ENCODE measurements at places on chromosomes 13 and 19.

DNA sequence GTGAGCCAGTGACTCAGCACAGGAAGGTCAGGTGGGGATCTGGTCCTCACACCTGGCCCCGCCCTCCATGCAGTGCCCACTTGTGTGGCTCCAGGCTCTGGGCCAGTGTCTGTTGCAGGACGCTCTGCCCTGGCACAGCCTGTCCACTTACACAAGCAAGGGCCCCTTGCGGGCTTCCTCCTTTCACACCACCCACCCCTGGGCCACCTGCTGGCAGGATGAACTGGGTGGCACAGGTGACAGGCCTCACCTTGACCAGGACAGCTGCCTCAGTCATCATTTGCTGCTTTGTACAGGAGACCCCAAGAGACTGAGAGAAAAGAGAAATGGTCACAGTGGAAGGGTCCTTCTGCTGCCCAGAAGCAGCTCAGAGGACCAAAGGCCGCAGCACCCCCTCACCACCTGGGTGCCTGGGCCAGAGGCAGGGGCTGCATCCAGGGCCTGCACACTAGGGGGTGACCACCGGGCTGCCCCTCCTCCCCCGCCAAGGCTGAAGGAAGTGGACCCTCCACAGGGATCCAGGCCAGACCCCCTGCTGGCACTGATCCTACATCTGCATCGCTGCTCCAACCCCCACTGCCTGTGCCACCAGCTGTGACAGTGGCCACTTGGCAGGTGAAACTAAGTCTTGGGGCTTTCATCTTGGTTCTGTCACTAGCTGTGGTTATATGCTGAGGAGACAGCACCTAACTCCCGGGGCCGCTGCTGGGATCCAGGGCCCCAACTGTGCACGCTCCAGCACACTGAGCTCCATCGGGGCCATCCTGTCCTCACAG lies 110.3 kb downstream of the TUBA3C start:
- no peak for DNase-seq

- DNase-seq, result no peak
These were observed 3.0 kb downstream of the POU4F1 start for GRCh38 chr13:78600280-78600883.

GRCh38 chr13:103101901-103102300 lies 35.7 kb upstream of the SLC10A2 start:
- DNase-seq, result no peak

GRCh38 chr19:57803594-57804325 lies 11.0 kb downstream of the ZNF552 start:
- DNase-seq, result no peak

- DNase-seq, result no peak
These were observed 46.0 kb downstream of the MICU2 start for GRCh38 chr13:21557995-21558394.

DNA sequence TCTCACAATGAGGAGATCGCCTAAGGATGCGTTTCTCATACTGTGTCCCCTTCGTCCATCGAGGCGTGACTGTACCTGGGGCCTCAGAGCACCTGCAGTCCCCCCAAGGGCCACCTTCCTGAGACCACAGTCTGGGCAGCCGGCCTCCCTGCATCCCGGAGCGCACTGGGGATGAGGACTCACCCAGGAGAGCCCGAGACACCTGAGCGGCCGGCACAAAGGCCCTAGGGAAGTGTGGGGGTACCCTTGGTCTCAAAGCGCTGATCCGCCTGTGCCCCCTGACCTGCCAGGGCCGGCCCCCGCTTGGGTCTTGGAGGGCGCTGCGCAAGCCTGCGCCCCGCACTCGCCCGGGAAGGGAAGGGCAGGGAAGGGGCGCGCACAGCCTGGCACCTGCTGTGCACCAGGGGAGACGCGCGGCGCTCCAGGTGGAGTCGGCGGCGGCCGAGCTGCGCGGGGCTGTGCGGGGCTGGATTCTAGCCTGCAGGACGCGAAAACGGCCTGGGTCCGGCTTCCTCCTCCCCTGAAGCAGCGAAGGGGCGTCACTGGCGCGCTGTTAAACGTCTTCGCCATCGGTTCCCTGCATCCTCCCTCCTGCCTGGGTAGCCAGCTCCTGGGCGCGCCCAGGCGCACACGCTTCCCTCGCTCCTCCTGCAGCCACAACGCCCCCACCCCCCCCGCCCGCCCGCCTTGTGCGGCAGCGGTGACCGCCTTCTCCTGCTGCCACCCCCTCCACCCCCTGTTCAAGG lies 13.6 kb upstream of the USP29 start:
- no peak for DNase-seq

DNA sequence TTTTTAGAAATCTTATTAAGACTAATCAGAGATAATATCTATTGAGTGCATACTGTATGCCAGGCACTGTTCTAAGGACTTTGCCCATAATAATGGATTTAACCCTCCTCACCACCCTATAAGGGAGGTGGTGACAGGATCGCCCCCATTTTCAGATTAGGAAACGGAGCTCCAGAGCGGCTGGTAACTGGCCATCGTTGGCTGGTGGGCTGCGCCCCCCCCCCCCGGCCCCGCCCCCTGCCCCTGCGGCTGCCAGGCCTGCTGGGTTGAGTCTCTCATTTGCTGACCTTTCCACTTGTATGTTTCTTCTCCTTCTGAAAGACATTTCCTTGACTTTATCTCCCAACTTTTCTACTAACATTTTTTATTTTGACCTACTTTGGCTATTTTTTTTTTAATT lies 8.5 kb downstream of the ARHGEF7 start:
- DNase-seq, result no peak

DNA sequence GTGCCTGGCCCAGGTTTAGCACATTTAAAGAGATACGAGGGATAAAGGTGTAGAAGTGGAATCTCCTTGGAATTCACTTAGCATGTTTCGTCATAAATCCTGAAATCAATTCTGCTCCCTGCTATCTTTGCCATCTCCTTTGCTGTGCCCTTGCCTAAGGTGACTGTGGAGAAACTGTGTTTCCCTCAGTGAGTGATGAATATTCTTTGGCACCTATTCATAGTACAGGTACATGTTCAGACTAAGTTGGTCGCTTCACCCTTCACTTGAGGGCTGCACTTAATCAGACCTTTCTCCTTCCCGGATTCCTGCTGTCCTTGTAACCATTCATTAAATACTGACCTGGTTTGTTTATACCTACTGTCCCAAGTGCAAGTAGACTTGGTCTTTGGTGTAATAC lies 17.8 kb downstream of the PCCA start:
- DNase-seq, result no peak

GRCh38 chr13:35164324-35164932 lies 222.4 kb downstream of the NBEA start:
- no peak for DNase-seq

- no peak for DNase-seq
These were observed 51.7 kb downstream of the TNFSF11 start for GRCh38 chr13:42625611-42626010.

GRCh38 chr19:7845390-7846154 lies 15.6 kb downstream of the EVI5L start:
- DNase-seq, result no peak

DNA sequence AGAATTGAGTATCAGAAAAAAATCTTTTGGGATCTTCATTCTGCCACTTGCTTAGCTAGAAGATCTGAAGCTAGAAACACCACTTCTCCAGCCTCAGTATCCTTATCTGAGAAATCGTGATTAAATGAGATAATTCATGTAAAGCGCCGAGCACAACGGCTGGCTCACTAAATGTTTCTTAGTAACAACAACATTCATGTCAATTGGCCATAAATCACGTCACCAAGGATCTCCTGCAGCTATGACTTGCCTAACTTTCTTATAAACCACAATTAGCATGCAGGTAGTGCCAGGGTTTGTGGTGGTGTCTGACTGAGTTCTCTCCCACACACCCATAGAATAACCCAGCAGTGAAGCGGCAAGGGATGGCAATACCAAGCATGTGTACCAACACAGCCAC lies 501.3 kb downstream of the EFNB2 start:
- DNase-seq, result no peak

GRCh38 chr13:32079587-32079986 lies 48.0 kb downstream of the FRY start:
- no peak for DNase-seq

- DNase-seq, result no peak
These were observed 5.7 kb downstream of the DCAF15 start for GRCh38 chr19:13958043-13958442.

- no peak for DNase-seq
These were observed 166.0 kb upstream of the UBL3 start for GRCh38 chr13:30016398-30016797.

DNA sequence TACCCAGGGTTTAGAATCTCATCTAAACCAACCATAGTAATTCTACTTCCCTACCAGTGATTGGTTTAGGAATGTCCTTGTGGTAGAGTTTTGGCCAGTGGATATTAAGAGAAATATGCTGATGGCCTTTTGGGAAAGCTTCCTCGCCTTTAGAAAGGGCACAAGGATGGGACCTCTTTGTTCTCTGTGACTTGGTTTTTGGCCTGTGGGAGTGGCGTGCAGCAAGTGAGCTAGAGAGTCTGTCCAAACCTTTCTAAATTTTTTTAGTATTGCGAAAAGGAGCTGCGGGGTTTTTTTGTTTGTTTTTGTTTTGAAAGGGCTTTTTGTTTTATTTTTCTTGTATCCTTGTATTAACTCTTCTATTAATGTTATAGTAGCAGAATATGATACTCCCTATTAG lies 20.6 kb downstream of the USPL1 start:
- DNase-seq, result no peak

DNA sequence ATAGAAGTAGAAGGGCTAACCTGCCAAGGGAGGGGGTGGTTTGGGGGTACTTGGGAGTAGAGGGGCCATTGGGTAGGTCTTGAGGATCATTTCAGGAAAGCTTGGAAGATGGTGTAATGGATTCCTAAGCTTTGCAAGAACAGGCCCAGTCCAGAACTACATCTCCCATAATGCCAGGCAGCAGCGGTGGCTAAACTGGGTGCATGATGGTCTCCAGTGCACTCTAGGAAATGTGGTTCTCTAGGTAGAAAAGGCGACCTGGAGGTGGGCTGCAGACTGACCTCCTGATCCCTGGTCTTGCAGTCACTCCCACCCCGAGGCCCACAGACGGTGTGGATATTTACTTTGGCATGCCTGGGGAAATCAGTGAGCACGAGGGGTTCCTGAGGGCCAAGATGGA lies 3.8 kb downstream of the APLP1 start:
- DNase-seq, result no peak

- DNase-seq, result no peak
These were observed 1.1 kb downstream of the LSM14A start for GRCh38 chr19:34173193-34173956.

DNA sequence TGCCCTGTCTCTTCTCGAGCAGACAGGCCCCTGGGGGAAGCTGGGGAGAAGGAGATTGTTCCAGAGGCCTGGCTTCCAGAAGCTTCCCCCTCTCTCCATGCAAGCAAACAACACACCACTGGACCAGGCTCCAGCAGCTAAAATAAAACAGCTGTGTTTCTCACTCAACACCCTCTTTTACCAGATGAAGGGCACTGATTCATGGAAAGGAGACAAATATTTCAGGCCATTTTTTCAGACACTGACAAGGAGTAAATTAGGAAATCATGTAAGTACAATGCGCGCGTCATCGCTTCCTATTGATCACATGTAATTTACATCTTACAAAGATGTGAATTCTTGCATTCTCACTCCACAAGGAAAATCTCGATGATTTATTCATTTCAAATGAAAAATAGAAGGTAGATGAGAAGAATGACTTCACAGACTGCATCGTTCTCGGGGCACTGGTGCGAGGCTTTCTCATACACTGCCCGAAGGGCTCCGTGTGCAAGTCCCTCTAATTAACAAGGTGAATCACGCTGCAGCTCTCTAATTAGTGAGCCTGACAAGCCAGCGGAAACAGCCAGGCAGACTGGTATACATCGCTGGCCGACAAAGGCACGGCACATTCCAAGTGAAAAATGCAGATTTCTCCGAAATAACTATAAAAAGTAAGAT lies 153.6 kb downstream of the KCTD15 start:
- no peak for DNase-seq

GRCh38 chr13:112850273-112850672 lies 118.7 kb upstream of the MCF2L start:
- DNase-seq, result no peak

DNA sequence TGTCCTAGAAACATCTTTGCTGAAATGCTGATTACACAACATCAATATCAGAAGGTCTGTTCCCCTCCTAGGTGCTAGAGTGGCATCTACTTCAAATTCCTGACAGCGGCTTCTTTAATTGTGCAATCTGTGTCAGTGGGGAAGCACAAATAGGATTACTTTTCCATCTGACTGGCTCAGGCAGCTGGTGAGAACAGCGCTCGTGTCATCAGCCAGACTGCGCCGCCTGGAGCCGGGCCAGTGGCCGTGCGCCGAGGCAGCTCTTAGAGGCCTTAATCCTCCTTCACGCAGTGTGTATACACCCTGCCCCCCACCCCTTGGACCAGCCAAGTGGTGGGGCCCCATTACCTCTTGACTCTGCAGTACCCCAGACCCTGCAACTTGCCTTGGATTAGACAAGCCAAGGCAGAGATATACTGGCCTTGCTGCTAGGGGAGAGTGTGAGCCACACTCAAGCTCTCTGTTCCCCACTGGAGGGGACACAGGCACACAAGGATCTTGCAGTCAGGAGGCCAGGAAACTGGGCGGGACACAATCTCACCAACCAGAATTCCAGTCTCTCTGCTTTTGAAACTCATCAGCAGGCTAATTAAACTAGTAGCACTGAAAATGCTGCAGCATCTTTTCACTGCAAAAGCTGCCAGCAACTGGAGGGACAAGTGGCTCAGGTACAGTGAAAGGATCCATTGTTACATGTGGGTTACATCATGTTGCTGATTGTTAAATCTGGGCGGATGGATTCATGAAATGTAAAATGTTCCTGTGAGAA lies 48.9 kb upstream of the EPHX3 start:
- DNase-seq, result peak; percentile 95

- no peak for DNase-seq
These were observed 98.0 kb upstream of the SLC10A2 start for GRCh38 chr13:103164251-103164650.

DNA sequence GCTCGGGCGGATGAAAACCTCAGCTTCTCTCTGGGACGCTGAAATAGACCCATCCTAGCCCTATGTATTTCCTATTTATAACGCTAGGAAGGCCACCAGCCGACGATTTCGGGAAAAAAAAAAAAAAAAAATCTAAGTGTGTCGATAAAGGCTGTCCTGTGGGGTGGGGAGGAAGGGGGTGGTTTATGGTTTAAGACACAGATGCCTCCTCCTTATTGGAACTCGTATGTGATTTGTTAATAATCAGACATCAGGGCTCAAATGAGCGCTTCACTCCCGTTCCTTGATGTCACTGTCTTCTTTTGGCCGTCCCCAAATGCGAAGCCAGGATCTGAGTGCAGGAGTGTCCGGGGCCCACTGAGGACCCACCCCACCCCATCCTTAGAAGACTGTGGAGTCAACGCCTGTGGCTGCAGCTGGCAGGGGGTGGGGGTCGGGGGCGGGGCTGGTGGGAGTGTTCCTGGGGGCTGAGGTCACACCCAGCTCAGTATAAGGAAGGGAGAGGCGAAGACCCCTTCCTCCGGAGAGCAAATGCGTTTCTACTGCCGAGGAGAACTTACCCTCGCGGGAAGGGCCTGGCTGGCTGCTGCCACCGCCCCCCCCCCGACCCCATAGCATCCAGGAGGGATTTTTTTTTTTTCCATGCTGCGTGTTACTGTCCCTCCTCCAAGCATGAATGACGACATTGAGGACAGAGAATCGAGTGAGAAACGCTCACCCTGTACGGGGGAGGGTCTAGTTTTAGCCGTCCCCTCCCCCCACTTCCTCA lies 971 bp downstream of the ATCAY start:
- DNase-seq, result no peak

Measured in NCI-H524 treated with DMSO at 0.1 percent for 48 hours (cell line).